ENCODE measurements at places on chromosomes 16 and 17. TPM values are rescaled to one million over a fixed set of nuclear protein-coding genes. Genes with fewer than 3 reads are reported as not detected.

Gene GINS3
- total RNA-seq: 5.2 TPM

Gene ZNF778
- total RNA-seq: 7.2 TPM

Gene CCL1
- not detected for total RNA-seq

- no peak for DNase-seq
Observed at GRCh38 chr16:65579050-65579449, 457.2 kb upstream of the CDH11 start.

DNA sequence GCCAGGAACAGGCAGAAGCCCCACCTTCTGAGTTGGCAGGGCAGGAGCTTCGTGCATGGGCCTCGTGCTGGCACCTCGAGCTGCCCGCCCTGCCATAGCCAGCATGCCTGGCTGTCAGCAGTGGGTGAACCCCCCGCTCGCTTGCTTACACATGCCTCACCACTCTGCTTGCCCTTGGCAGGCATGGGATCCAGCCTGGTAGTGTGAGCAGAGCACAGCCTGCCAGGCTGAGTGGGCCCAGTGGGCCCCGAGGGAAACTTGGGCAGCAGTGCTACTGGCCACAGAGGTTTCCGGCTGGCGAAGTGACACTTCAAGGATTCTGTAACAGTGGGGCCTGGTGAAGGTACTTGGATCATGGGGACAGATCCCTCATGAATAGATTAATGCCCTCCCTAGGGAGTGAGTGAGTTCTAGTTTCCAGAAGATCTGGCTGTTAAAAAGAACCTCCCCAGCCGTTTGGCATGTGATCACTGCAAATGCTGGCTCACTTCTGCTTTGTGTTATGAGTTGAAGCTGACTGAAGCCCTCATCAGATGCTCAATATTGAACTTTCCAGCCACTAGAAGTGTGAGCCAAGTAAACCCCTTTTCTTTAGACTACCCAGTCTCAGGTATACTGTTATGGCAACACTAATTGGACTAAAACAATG, 114.7 kb downstream of the BCAS3 start:
- DNase-seq: no peak

- DNase-seq: peak; percentile 70
Observed at GRCh38 chr17:74089869-74090464, 113.5 kb upstream of the RPL38 start.

DNA sequence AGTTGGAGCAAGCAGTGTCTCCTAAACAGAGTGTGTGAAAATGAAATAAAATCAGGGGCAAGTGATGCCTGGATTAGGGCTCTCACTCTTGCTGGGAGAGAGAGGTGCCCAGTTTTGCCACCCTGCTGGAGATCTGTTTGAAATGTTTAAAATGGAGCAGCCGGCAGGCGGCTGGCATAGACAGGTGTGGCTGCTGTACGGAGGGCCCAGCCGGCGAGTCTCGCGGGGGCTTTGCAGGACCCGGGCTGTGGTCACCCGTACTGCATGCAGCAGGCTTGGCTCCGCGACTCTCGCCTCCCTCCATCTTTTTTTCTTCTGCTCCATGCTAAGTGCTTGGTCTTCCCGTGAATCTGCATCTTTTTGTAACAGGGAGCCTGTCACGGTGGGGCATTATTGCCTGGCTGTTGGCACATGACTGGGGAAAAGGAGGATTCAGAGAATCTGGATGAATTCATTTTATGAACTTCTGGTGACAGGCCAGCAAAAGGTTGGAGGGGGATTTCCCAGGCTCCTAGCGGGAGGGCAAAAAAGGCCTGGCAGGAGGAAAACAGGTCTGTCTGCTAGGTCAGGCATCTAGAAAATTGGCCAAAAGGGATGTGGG, 1.8 kb downstream of the ZNRF1 start:
- DNase-seq: peak; percentile 37

GRCh38 chr16:31713071-31713944, 160.3 kb upstream of the ZNF267 start:
- DNase-seq: peak; percentile 93

Data from mucosa of descending colon (tissue), 3 donors.